ENCODE measurements at places on chromosomes 7 and 10. TPM values are rescaled to one million over a fixed set of nuclear protein-coding genes. Genes with fewer than 3 reads are reported as not detected.
A peak's percentile ranks its signal among the peaks of the same experiment; 100 is the strongest.

DNA sequence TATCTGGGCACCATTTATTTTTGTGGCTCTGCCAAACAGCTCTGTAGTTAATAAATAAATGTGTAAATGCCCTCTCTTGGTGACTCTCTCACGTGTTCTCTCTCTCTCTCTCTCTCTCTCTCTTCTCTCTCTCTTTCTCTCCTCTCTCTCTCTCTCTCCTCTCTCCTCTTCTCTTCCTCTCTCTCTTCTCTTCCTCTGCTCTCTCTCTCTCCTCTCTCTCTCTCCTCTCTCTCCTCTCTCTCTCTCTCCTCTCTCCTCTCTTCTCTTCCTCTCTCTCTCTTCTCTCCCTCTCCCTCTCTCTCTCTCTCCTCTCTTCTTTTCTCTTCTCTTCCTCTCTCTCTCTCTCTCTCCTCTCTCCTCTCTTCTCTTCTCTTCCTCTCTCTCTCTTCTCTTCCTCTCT, 145.8 kb upstream of the TMEM72 start:
- H3K36me3 ChIP-seq, result no peaks in the 10 kb centered on the region
- H3K4me3 ChIP-seq, result no peak overlapping the region
- no peak for DNase-seq
- no peaks in the 10 kb centered on the region for H3K4me1 ChIP-seq

DNA sequence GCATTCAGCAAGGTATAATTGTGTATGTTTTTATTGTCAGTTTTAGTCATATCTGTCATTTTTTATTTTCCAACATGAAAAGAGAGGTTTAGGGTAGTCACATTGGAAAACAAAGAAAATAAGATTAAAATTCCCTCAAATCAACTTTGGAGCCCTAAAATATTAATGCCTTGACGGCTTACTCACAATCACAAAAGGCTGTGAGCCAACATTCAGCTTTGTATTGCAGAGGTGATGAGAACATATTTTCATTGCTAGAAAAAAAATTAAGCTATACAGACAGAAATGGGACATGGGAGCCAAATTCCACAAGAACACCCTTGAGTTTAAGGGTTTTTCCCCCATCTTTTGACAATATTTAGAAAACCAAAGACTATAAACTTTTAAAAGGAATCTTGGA, 30.2 kb downstream of the CALD1 start:
- H3K27ac ChIP-seq, result no peak overlapping the region
- no peak overlapping the region for H3K4me3 ChIP-seq
- no peaks in the 10 kb centered on the region for H3K27me3 ChIP-seq
- no peaks in the 10 kb centered on the region for H3K36me3 ChIP-seq

GRCh38 chr10:26222563-26222962, 6.0 kb downstream of the GAD2 start:
- no peak overlapping the region for H3K4me3 ChIP-seq
- no peaks in the 10 kb centered on the region for H3K36me3 ChIP-seq
- no peak overlapping the region for H3K27ac ChIP-seq
- H3K27me3 ChIP-seq, result peaks cover 31% of the 10 kb centered on the region
- DNase-seq, result no peak

- no peak for DNase-seq
- H3K4me3 ChIP-seq, result no peak overlapping the region
- no peaks in the 10 kb centered on the region for H3K4me1 ChIP-seq
- H3K36me3 ChIP-seq, result no peaks in the 10 kb centered on the region
- H3K27ac ChIP-seq, result no peak overlapping the region
These were observed 194.5 kb upstream of the AHR start for GRCh38 chr7:17103984-17104383.

Gene TMEM229A
- not detected for total RNA-seq

DNA sequence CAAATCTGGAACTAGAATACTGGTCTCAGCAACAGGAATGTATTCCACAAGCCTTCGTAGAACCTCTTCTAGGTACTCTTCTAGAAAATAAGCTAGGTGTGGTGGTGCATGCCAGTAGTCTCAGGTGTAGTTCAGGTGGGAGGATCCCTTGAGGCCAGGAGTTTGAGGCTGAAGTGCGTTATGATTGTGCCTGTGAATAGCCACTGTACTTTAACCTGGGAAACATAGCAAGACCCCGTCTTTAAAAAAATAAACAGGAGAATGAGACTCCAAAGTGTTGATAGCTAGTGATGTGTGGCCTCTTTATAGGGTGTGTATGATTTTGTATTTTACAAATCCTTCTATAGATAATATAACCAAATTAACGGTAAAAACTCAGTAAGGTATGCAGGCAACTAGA, 1.5 kb upstream of the ZNF775 start:
- peaks cover 23% of the 10 kb centered on the region for H3K36me3 ChIP-seq
- DNase-seq, result no peak

- 0 out of 2 replicates have a peak, but pooled peaks cover 4% of the 10 kb centered on the region for H3K36me3 ChIP-seq
- DNase-seq, result peak; percentile 75
- no peak overlapping the region for H3K27ac ChIP-seq
- H3K4me1 ChIP-seq, result no peaks in the 10 kb centered on the region
- no peak overlapping the region for H3K4me3 ChIP-seq
- H3K27me3 ChIP-seq, result no peaks in the 10 kb centered on the region
These were observed 19.4 kb downstream of the SFTPD start for GRCh38 chr10:79929409-79929904.

DNA sequence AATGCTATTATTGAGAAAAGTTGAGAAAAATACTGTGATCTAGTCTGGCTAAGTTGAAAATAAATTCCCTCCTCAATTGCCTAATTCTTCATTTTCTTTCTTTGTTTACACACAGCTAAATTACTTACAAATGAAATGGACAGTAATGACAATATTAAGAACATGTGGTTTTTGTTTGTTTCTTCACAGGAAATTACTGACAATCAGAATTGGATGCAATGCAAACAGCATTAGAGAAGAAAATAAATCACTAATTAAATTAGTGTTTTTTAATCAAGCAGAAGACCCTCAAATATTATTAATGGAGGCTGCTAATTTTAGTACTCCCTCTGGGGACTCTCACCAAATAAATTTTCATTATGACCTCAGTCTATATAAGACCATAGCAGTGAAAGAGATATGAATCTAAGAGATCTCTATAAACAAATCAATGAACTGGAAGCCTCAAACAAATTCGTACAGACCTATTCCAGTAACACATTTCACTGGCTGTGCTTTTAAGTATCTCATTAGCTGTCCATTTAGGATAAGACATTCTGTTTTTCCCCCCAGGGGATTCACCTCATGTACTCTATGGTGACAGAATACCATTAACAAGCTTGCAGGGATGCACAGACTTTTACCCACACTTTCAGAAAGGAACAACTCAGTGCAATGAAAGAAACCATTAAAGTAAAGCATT, 202.0 kb upstream of the DGKB start:
- no peak overlapping the region for H3K27ac ChIP-seq
- no peaks in the 10 kb centered on the region for H3K36me3 ChIP-seq
- no peaks in the 10 kb centered on the region for H3K27me3 ChIP-seq
- no peak overlapping the region for H3K4me3 ChIP-seq
- no peaks in the 10 kb centered on the region for H3K4me1 ChIP-seq

GRCh38 chr7:148708026-148708885, 9.6 kb downstream of the CUL1 start:
- no peaks in the 10 kb centered on the region for H3K27me3 ChIP-seq
- H3K4me3 ChIP-seq, result no peak overlapping the region
- H3K4me1 ChIP-seq, result no peaks in the 10 kb centered on the region
- no peak for DNase-seq
- H3K36me3 ChIP-seq, result no peaks in the 10 kb centered on the region
- H3K27ac ChIP-seq, result no peak overlapping the region

GRCh38 chr7:55423891-55424290, 58.8 kb downstream of the LANCL2 start:
- no peak overlapping the region for H3K4me3 ChIP-seq
- H3K27me3 ChIP-seq, result no peaks in the 10 kb centered on the region
- peaks cover 31% of the 10 kb centered on the region for H3K4me1 ChIP-seq
- no peak for DNase-seq
- peaks cover 8% of the 10 kb centered on the region for H3K36me3 ChIP-seq

GRCh38 chr7:115008465-115009114, 86.7 kb downstream of the MDFIC start:
- no peaks in the 10 kb centered on the region for H3K27me3 ChIP-seq
- DNase-seq, result peak; percentile 28
- peaks cover 15% of the 10 kb centered on the region for H3K36me3 ChIP-seq
- H3K27ac ChIP-seq, result no peak overlapping the region
- H3K4me1 ChIP-seq, result peaks cover 31% of the 10 kb centered on the region

- H3K27me3 ChIP-seq, result no peaks in the 10 kb centered on the region
- H3K4me1 ChIP-seq, result no peaks in the 10 kb centered on the region
- no peak overlapping the region for H3K27ac ChIP-seq
These were observed 469.0 kb downstream of the TFEC start for GRCh38 chr7:115561335-115562110.

DNA sequence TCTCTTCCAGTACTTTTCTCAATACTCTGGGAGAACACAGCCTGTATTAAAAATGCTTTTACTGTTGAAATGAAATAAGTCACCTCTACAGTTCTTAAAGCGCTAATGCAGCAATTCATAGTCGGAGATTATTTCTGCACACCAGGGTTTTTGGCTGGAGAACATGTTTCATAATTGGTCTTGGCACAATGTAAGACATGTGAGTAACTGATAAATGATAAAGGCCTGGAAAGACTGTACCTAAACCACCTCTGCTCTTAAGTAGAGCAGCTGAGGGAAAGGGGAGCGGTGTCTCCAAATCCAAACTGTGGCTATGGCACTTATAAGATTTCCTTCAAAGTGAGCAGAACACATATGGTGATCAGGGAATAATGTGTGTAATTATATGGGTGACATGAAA, 390.3 kb upstream of the MBL2 start:
- H3K36me3 ChIP-seq, result no peaks in the 10 kb centered on the region
- no peak for DNase-seq
- no peaks in the 10 kb centered on the region for H3K4me1 ChIP-seq
- H3K4me3 ChIP-seq, result no peak overlapping the region
- no peaks in the 10 kb centered on the region for H3K27me3 ChIP-seq
- no peak overlapping the region for H3K27ac ChIP-seq

DNA sequence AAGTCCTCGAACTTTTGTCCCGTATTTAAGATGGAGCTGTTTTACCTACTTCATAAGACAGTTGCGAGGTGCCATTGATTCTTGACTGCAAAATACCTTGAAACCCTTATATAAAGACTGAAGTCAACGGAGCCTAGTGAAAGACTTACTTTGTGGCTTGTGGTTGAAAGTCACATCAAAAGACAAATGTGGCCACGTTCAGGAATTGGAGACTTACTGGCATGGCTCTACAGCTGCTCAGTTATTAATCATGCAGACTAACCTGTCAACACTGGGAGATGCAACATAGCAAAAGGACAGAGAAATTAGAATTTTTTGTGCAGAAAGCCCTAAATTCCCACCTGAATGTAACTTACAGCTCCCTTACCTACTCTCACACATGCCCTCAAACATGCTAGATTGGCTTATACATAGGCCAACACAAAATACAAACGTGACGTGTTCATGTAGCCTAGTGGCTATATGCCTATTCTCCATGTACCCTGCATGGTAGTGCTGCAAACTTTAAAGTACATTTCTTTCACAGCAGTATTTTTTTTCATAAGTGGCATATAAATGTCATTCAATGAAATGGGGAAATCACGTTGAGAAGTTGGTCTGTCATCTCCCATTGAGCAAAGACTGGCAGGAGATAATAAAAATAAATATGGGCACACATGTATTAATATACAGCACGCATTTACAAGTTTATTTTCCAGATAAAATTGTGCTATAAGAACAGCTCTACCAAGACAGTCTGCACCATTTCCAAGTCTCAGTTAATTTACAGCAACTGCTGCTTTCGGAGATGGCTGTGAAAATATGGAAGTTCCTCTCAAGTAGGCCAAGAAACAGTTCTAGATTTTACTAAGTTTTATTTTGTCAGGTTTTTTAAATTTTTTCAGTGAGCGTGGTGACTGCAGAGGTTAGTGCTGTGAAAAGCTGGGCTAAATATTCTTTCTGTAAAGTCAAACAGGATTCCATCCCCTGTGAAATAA, 170.4 kb upstream of the C7orf33 start:
- DNase-seq, result peak; percentile 80
- H3K27me3 ChIP-seq, result peaks cover 17% of the 10 kb centered on the region
- H3K36me3 ChIP-seq, result no peaks in the 10 kb centered on the region
- no peak overlapping the region for H3K27ac ChIP-seq

Gene NEUROD6
- total RNA-seq, result not detected

DNA sequence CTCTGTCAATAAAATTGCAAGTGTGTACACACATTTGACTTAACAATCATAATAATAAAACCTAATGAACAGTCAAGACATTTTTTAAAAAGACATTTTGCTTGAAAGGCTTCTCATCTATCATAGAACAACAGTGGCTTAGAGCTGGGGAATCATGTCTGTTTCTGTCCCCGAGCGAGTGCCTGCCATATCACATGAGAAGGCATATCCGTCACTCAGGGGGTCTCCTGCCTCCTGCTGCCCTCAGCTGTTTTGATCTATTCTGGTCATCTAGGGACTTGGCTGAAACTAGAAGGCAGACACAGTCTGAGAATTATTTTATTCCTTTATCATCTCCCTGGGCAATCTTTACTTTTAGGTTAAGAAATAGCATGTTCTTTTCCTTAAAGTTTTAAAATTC, 278.7 kb upstream of the KLF6 start:
- no peak overlapping the region for H3K4me3 ChIP-seq
- no peak for DNase-seq
- no peaks in the 10 kb centered on the region for H3K27me3 ChIP-seq
- H3K27ac ChIP-seq, result no peak overlapping the region
- H3K36me3 ChIP-seq, result no peaks in the 10 kb centered on the region

Gene TFEC
- 0.47 TPM for total RNA-seq

DNA sequence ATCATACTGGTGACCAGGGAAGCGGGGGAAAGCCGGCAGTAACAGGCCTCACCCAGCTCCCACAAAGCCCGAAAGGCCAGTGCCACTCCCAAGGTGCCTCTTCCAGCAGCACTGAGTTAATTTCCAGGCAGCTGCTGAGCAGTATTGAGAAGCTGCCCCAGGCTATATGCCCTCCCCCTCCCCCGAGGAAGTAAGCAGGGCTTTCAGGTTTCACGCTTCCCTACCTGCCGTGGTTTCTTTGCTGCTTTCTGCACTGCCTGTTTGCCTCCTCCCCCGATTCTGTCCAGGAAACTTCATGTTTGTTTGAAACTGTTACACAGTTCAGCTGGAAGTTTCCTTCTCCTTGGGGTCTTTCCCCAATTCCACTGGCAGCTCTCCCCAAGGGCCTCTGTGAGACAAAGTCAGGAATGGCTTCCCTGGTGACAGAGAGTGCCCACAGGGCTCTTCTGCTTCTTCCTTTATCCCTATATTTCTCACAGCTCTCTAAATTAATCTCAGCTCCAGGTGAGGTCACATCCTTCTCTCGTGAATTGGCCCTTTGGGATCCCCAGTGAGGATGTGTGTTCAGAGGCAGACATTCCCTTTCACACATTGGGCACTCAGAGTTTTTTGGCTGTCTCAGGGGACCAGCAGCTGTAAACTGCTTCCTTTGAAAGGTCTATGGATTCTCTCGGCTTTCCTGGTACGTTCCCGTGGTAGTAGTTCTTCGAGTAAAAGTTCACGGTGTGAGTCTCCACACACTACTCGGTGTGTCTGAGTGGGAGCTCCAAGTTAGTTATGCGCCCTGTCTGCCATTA, 19.4 kb downstream of the C1GALT1 start:
- H3K4me1 ChIP-seq, result peaks cover 9% of the 10 kb centered on the region
- no peaks in the 10 kb centered on the region for H3K27me3 ChIP-seq
- H3K27ac ChIP-seq, result peak overlapping the region; percentile 25
- no peaks in the 10 kb centered on the region for H3K36me3 ChIP-seq

Gene LLCFC1
- total RNA-seq, result not detected

Gene EBLN1
- total RNA-seq, result not detected

Gene PHTF2
- 62.2 TPM for total RNA-seq
